Stimulated activated CD4-positive, alpha-beta T cell treated with anti-CD3 and anti-CD28 coated beads, Interleukin-2, amount 100 ng/mL, for 24 hours (primary cell): ENCODE measurements at places on chromosomes 7 and 10.

- DNase-seq = no peak
Measured at GRCh38 chr7:156628562-156628961, 12.0 kb upstream of the RNF32 start.

GRCh38 chr7:102817616-102818573 lies 69.1 kb downstream of the FAM185A start:
- DNase-seq = no peak

GRCh38 chr7:29005829-29006228 lies 47.7 kb upstream of the TRIL start:
- DNase-seq = no peak

- no peak for DNase-seq
Measured at GRCh38 chr7:143485500-143485899, 7.8 kb downstream of the TAS2R41 start.

- no peak for DNase-seq
Measured at GRCh38 chr7:6165521-6166320, 106.7 kb downstream of the CYTH3 start.

DNA sequence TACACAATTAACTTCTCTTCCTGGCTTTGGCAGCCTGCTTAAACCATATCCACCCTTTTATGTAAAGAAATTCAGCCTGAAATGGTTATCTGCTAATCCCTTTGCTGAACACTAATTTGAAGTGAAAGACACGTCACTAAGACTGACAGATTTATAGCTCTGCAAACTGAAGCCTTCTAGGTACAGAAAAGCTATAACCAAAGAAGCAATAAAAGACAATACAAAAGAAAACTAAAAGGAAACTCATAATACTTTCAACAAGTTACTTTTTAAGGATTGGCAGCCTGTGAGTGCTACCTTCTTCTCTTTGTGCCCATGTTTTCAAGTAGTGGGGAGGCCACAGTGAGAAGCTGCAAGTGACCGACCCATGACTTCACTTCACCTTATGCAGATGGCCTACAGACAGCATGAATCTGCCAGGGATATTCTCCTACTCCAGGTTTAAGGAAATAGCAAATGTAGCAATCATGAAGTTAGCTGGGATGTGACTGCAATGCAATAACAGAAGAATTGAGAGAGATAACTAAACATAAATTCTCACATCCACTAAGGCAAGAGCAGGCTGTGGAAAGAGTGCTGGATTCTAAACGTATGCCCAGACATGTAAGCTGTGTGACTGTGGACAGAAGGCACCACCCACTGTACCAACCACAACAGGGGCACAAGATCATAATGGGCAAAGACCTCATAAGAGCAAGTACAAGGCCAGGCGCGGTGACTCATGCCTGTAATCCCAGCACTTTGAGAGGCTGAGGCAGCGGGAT lies 10.7 kb upstream of the SPOCK2 start:
- DNase-seq = no peak

- DNase-seq = no peak
Measured at GRCh38 chr7:127715272-127715671, 63.3 kb downstream of the SND1 start.

- DNase-seq = no peak
Measured at GRCh38 chr7:149245744-149246143, 6.3 kb downstream of the ZNF212 start.
